NCI-H2081 (cell line): ENCODE measurements at places on chromosomes 13 and 19.

DNA sequence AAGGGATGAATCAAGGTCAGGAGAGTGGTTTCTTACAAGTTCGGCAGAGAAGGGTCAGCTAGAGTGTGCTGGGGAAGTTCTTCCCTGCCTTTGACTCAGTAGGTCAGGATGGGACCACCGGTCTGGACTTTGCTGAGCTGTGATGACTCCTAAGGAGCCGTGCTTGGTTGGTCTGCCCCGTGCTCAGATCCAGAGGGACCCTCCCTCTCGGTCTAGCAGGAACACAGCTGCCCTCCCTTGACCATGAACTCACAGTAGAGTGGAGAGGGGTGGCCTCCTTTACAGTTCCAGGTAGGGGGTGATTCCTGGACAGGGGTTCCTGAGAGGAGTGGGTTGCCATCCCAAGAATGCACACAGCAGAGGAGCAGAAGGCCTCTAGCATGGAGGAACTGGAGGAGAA lies 4.3 kb downstream of the RPS19 start:
- no peak for DNase-seq

DNA sequence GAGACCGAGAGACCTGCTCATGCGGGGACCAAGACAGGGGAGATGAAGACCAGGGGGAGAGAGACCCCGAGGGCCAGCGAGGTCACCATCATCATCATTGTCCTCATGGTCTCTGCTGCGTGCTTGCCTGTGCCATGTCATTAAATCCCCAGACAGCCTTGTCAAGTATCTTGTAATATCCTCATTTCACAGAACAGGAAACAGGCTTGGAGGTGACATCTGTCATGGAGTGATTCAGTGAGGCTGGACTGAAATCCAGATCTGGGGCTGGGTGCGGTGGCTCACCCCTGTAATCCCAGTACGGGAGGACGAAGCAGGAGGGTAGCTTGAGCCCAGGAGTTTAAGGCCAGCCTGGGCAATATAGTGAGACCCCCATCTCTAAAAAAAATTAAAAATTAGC lies 5.9 kb upstream of the NANOS2 start:
- no peak for DNase-seq

GRCh38 chr13:78802912-78803311 lies 144.0 kb upstream of the OBI1 start:
- DNase-seq, result no peak

DNA sequence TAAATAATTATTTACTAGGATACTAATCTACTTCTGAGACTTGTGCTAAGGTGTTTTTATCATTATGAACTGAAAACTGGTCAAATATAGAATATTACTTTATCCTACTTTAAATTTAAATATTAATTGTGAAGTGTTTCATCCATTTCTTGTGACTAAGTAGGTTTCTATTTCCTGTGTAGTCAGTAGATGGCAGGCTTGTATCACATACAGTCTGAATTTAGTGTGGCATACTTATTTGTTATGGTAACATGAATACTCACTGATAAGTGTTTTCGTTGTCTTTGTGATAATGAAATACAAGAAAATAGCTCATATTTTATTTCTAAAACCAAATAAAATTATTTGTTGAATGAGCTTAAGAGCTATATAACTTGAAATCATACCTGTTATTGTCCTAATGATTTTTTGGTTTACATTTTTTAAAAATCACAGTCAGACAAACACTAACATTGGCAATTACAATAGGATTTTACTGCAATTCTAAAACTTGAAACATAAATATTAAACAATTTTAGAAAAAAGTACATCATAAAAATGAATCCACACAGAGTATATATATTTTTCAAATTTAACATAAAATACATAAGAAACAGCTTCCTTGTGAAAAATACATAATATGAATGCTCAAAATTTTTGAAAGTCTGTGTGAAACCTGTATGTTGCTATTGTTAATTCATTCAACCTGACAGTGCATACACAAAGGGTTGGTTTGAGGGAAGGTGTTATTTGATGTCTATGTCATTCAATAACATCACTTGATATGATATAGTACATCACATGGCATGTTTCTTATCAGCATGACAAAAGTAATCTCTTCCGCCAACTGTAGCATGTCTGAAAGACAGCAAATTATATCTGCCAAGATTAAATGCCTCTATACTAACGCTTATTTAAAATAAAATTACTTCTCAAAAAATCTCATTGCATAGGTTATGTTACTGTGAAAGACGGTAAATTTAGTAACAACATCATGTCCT lies 904.8 kb upstream of the PCDH20 start:
- peak; percentile 74 for DNase-seq

DNA sequence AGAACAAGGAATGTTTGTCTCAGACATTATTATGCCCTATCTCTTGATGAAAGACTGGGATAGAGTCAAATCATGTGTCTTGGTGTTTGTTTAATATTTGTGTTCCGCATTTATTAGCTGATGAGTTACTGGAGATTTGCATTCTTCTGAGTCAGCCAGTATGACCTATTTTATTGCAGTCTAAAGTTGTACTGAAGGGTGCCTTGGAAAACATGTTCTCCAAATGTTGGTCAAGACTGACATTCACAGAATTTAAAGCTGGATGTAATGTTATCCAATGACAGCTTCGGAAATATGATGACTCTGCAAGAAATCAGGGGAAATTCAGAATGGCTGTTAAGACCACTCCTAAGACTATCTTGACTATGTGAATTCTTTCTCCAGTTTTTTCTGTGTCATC lies 134.0 kb downstream of the KCNRG start:
- DNase-seq, result no peak

DNA sequence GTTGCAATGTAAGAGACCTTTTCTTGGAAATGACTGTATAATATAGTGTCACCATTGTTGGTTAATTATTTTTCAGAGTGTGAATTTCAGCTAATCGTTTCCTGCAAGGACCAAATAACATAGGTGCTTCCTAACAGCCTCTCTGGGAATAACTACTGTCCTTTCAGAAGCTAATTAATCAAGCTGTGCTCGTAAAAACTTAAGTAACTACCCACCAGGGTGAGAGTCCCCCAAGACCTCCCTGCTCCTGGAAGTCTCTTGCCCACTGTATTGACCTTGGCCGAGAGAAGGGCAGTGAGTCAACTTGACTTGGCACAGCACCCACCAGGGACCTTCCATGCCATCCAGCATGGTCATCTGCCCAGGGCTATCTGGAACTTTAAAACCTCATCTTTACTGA lies 50.3 kb downstream of the UQCRFS1 start:
- DNase-seq, result no peak

DNA sequence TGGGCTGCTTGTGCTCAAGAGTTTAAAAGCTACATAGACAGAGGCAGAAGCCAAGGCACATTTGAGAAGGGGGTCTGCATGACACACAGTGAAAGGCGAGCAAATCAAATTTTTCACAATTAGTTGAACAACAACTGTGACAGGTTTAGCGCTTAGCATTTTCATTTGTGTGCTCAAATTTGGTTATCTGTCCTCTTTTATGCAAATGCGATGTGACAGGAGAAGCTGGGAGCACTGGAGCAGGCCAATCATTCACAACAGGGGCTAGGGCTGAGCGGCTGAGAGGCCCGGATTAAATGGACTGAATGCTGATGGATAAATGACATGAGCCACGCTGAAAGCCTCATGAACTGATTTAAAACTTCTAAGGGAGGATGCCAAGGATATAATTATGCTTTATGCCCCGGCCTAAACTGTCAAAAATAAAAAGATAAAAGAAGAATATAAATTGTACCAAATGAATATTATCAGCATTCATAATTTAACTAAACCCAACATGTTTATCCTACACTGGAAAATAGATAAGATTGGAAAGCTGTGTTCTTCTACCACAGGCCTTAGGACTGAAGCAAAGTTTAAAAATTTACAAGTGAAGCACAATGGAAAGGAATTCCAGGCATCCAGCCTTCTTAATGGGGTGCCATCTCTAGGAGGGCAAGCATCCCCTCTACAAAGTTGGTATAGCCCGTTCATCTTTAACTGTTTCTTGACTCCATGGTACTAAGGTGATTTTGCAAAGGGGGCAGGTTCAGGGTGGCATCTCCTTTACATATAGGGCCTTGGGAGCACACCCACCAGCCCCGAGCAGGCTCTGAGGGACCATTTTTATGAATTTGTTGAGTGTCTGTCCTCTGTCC lies 117.9 kb downstream of the RBM26 start:
- no peak for DNase-seq

DNA sequence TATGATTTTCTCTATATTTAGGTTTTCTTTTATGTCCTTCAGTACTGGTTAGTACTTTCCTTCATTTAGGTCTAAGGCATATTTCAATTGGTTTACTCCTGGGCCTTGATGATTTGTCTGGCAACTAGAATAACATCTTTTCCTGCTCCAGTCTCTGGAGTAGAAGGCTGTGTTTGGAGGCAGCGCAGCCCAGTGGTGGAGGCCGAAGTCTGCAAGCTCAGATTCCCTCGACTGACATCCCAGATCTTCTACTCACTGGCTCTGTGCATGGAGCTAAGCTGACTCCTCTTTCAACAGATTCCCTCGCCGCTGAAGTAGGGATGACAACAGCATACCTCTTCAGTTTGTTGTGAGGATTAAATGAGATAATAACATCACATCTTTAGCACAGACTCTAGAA lies 141.0 kb downstream of the RAP2A start:
- DNase-seq, result peak; percentile 10

DNA sequence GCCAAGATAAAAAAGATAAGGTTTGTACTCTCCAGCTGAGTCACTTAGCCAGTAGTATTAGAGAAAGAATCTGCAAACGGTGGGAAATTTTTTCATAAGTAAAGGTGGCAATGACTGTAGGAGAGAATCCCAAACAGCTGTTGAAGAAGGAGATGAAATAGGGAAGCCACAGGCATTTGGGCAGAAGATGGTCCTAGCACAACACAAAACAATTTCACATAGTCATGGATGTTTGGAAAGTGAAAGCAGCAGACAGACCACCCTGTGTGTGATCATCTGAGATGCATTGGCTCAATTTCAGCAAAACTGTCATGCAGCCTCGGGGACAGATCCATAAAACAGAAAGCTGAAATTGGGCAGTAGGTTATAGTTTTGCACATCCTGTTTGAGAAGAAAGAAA lies 2832.4 kb downstream of the PCDH9 start:
- DNase-seq, result no peak

DNA sequence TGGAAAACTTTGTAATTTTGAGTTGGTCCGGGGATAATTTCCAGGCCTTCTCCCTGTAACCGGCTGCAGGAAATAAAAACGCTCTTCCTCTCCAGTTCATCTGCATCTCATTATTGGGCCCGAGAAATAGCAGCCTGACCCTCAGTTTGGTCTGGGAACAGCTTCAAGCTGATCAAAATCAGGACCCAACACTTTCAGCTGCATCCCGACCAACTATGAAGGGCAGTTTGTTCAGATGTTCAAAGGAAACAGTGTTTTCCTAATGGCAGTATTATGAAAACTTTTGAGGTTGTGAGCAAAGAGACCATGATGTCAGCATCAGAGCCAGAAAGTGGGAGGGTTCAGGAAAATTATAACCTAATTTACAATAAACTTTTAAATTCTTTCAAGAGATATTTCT lies 35.7 kb downstream of the STK24 start:
- no peak for DNase-seq

- no peak for DNase-seq
Observed at GRCh38 chr13:69373747-69374425, 733.7 kb upstream of the ATXN8OS start.

GRCh38 chr19:54457773-54458647 lies 5.6 kb downstream of the LENG9 start:
- DNase-seq, result no peak

DNA sequence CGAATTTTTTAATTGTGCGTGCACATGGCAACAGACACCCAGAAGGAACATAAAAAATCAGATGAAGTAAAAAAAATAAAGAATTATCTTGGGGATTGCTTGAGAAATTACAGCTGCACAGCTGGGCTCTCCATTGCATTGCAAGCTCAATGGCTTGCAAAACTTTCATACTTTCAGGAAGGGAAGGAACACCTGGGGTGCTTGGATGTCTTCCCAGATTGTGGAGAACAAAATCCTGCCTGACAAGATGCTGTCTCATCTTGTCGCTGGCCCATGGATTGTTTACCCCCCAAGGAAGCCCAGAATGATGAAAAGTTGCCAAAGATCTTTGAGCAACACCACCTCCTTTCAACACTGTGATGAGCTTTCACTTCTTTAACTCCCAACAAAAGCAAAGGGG lies 11.0 kb upstream of the CASP14 start:
- DNase-seq, result no peak

- DNase-seq, result no peak
Observed at GRCh38 chr13:20525144-20525600, 485 bp downstream of the CRYL1 start.

DNA sequence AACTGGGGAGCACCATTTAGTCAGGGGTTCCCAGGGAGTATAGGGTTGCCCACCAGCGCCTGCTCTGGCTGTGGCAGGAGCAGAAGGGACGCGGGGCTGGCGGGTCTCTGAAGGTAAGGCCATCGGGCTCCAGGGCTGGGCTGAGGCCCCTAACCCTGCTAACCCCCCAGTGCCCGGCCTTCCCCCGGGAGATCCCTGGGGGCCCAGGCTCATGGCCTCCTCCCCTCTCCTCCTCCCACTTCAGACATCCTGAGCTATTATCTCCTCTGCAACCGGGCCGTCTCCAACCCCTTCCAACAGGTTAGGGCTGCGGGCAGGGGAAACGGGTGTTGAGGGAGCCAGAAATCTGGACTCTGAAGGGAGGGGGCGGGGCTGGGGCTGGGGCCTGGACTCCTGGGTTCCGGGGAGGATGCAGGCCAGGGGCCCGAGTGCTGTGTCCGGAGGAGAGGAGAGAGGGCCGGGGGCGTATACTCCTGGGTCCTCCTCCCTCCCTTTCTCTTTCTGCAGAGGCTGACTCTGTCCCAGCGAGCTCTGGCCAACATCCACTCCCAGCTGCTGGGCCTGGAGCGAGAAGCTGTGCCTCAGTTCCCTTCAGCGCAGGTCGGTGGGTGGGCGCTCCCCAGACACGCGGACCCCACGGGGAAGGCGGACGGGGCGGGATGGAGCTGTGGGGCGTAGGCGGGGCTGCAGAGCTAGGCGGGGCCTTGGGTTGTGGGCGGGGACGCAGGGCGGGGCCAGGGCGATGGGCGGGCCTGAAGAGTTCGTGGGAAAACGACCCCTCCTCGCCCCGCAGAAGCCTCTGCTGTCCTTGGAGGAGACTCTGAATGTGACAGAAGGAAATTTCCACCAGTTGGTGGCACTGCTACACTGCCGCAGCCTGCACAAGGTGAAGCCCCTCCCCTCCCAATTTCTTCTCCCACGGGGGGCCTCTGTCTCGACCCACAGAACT lies 15.3 kb downstream of the TTYH1 start:
- no peak for DNase-seq

DNA sequence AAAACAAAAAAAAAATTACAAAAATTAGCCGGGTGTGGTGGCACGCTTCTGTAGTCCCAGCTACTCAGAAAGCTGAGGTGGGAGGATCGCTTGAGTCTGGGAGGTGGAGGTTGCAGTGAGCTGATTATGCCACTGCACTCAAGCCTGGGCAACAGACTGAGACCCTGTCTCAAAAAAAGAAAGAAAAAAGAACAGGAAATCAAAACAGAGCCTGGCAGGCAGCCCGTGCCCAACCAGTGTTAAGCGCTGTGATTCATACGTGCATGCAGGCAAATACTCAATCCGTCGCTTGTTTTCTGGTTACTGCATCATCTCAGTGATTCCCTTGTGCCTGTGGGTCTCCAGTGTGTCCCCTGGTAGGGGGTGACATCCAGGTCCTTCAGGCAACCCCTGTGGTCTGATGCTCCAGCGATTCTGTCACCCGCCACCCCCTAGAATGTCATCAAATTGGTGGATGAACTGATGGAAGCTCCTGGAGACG lies 18.1 kb downstream of the DDX39A start:
- DNase-seq, result no peak
